ENCODE measurements at places on chromosomes 13 and 19.

DNA sequence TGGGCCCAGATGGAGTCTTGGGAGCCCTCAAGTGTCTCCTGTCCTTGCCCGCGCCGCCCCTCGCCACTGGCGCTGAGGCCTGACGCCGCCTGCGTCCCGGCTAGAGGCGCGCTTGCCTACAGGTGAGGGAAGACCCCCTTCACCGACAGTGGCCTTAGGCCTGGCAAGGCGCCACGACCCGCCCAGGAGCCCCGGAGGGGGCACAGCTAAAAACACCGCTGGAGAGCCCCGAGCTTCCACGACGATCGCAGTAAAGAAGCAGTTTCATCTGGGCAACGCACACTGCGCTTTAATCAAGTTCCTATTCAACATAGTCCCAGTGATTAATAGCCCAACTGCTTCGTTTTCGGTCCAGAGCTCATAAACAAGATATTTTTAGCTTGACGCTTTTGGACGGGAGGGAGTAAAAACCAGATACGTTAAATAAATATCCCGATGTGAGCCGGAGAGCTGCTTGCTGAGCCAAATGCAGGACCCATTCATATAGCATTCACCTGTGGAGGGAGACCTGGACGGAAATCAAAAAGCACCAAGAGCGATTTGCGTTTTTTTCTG, 1.5 kb upstream of the CEBPA start:
- DNase-seq: no peak

DNA sequence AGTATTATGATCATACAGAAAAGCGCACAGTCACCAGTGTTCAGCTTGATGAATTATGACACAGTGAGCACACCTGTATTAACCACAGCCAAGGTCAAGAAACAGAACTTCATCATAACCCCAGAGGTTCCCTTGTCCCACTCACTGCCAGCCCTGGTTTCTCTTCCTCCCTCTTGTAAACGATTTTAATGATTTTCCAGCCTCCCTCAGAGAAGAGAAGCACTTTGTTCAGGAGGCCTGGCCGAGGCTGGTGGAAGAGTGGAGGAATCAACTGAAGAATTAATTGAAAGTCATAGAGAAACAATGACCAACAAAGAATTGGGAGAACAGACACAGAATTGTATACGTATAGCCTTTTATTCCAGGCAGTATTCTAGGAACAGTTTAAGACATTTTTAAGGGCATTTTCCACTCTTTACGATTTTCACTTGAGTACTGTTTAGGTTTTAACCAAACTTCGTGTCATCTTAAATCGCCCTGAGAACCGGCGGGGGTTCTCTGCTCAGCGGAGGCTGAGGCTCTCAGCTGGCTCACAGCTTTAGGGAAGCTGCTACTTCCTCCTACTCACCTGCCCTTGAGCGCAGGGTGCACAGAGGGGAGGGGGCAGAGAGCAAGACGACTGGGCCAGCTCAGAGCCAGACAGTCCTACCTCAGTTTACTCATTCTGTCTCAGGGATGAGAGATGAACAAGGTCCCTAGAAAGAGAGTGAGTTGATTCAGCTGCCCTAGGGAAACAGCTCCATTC, 108.6 kb downstream of the AKAP11 start:
- no peak for DNase-seq

- DNase-seq: no peak
These were observed 3.7 kb downstream of the CD70 start for GRCh38 chr19:6587093-6587820.

GRCh38 chr19:3975144-3975543, 4.2 kb upstream of the DAPK3 start:
- DNase-seq: no peak

GRCh38 chr19:40719414-40719894, 2.5 kb downstream of the ITPKC start:
- DNase-seq: no peak

Data from CMK (cell line).